Esophagus muscularis mucosa (tissue), 4 donors: ENCODE measurements at places on chromosomes 5 and 9. TPM values are rescaled to one million over a fixed set of nuclear protein-coding genes. Genes with fewer than 3 reads are reported as not detected.

DNA sequence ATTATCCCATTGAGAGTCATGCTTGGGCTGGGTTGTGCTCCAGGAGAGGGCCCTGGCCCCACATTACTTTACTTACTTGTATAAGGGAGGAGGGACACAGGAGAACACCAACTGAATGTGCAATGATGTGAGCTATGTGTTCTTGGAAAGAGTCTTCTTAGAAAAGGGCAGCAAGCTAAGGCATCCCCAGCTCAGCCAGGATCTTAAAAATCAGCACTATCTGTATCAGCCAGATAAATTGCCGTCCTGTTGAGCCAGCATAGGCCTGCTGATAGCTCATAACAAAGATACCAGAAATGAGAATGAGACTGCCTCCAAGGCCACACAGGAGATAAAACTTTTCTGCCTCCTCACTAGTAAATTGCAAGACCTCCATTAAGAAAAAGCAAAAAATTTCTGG lies 357.5 kb downstream of the CAAP1 start:
- DNase-seq = no peak

GRCh38 chr9:7166074-7166473 lies 408.3 kb downstream of the KDM4C start:
- DNase-seq = no peak

GRCh38 chr9:135582966-135583687 lies 21.6 kb downstream of the PAEP start:
- no peak for DNase-seq

DNA sequence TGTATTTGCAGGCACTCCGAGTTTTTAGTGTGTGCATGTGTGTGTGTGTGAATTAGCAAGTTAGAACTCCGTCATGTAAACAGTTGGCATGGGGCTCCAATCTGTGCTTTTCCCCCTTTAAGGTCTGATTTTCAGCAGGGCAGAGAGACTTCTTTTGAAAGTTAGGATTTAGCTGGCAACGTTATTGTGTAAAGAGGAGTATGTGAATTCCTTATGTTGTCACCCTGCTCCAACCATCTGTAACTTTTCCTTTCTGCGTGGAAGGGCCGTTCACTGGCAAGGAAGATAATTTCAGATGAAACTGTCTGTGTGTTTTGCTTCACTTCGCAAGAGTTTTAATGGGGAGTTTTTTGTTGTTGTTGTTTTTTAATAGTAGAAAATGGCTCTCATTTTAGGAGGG lies 332 bp downstream of the SGCD start:
- no peak for DNase-seq

GRCh38 chr5:89883967-89884366 lies 525.6 kb downstream of the CETN3 start:
- no peak for DNase-seq

DNA sequence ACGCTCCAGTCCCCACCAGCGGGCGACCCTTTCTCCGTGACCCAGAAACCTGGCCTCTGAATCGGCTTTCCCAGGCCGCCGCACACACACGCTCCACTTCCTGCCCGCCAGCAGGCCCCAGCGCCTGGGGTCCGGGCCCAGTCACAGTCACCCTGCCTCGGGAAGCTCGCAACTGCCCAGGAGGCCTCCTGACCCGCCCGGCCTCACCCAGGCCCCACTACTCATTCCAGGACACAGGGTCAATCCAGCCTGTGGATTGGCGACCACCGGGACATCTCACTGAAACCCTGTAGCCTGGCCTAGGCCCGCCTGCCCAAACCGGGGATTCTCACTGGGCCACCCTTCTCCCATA lies 2.7 kb upstream of the IRX4 start:
- DNase-seq = no peak

GRCh38 chr9:6199596-6199995 lies 16.0 kb upstream of the IL33 start:
- DNase-seq = no peak

DNA sequence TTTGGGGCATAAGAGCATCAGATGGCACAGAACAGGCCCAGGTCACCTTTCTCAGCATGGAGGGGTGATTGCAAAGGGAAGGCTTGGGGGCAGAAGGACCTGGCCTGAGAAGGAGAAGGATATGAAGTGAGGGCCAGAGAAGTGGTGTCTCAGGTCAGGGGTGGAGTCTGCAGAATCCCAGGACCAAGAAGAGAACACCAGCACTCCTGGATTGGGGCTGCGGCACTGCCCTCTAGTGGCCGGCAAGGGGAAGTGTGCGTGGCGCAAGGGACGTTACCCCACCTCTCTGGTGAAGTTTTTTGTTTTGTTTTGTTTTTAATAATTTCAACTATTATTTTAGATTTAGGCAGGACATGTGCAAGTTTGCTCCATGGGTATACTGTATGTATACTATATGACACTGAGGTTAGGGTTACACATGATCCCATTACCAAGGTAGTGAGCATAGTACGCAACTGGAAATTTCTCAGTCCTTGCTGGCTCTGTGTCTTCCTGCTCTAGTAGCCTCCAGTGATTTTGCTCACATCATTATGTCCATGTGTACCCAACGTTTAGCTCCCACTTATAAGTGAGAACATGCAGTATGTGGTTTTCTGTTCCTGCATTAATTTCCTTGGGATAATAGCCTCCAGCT lies 1548.6 kb downstream of the EFNA5 start:
- no peak for DNase-seq

DNA sequence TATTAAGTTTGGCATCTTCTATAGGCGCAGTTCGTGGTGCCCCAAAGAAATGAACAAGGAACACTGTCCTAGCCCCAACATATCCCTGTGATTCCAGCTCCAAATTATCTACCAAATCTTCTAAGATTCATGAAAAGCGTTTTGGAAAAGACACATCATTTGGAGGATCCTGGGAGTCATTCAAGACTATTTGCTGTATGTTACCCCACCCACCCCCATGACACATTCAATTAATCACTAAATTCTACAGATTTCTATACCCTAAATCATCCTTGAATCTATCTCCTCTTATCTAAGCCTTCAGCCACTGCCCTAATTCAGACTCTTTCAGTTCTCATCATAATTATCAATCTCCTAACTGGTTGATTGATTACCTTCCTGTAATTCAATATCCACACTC lies 5.5 kb upstream of the RUSC2 start:
- no peak for DNase-seq

GRCh38 chr5:169146158-169146557 lies 154.8 kb downstream of the SLIT3 start:
- no peak for DNase-seq

DNA sequence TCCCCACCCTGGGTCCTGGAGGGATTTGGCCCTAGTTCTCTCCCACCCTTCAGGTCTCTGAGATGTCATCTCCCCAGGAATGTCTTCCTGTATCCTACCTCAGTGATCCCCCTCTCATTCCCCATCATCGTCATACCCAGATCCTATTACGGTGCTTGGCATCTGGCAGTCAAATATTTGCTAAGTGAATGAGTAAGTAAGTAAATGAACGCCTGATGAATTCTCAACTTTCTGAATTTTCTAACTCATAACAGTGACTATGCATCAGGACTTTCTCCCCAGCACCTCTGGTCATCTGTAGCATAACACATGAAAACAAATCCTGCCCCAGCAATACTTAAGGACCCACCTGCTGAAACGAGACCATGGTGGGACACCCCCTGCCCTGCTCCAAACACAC lies 244.2 kb downstream of the EBF1 start:
- no peak for DNase-seq

DNA sequence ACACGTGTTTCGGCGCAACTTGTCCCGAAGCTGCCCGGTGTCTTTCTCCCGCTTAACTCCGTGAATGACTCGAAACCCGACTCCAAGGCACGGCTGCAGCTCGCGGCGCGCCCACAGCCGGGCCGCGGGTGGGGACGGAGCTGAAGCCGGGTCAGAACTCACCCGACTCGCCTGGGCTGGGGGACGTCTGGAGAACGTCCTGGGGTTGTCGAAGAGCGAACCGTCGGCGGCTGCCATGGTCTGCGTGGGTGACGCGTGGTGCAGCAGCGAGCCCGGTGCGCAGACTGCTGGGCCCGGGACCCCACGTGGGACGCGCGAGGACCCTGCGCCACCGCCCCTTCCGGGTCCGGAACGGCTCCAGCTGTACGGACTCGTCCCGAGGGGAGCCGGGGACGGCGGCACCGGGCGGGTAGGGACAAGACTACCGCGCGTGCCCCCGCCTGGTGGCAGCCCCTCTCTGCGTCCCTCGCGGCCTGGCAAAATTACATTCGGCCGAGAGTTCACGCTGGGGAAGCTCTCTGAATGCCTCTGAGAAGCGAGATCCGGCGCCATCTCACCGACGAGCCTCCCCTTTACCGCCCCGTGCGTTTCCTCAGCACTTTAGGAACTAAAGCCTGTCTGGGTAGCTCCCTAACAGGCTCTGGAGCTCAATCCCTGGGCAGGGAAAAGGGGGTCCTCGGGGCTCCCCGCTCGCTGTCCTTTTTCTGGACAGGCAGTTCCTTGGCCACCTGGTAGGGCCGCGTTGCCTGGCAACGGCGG lies at the start of gene DDX31:
Gene DDX31, minus strand, starts transcription at position 286 of the 759 bp plus-strand sequence. Its CDS starts 49 bp downstream, at position 237.
- DNase-seq = peak; percentile 95

DNA sequence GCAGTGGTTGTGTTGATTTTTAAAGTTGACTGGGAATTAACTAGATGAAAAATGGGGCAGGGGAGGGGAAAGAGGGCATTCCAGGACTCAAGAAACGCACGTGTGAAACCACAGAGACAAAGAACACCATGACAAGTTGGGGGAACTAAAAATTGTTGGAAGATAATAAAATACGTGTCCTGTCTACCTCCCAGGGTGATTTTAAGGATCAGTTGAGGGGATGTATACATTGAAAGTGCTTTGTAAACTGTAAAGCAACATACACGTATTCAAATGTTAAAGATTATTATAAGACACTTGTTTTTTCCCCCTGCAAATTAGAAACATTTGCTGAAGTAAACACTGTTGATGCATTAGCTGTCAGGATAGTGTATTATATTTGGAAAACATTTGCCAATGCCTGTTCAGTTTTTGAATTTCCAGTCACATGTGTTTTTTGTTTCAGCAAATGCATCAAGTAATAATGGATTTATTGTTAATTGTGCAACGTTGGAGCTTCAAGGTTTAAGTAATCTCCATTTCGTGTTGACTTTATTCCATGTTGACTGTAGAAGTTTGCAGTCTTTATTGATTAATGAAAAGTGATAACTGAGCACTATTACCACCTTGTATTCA lies 412.7 kb downstream of the ACTL7B start:
- DNase-seq = no peak

GRCh38 chr9:119074017-119074416 lies 295.2 kb downstream of the BRINP1 start:
- DNase-seq = no peak

DNA sequence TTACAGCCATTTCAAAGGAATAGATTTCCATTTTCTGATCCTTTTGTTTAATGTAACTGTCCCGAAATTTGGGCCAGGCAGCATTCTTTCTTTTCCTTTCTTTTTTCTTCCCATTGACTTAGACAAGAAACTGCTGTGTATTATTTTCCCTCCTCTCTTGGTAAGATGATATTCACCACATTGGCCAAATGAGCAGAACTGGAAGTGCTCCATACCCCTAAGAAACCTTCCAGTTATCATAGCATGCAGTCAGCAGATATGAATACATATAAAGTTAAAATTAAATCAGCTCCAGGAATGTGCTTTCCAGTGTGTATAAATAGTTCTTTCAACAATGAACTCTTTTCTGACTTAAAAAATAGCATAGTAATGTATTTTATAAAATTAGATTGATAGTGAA lies 168.5 kb upstream of the GAS1 start:
- DNase-seq = no peak

- DNase-seq = no peak
These were observed 49.5 kb downstream of the TJP2 start for GRCh38 chr9:69223605-69224004.

- no peak for DNase-seq
These were observed 20.3 kb downstream of the AK8 start for GRCh38 chr9:132857616-132858342.

- peak; percentile 4 for DNase-seq
These were observed 80.5 kb downstream of the NREP start for GRCh38 chr5:111676466-111676865.

GRCh38 chr5:174291162-174291561 lies 245.7 kb downstream of the NSG2 start:
- DNase-seq = peak; percentile 8

- DNase-seq = no peak
These were observed 12.0 kb downstream of the TNC start for GRCh38 chr9:115106001-115106400.

- DNase-seq = no peak
These were observed 133.7 kb upstream of the ASTN2 start for GRCh38 chr9:117548556-117548955.

DNA sequence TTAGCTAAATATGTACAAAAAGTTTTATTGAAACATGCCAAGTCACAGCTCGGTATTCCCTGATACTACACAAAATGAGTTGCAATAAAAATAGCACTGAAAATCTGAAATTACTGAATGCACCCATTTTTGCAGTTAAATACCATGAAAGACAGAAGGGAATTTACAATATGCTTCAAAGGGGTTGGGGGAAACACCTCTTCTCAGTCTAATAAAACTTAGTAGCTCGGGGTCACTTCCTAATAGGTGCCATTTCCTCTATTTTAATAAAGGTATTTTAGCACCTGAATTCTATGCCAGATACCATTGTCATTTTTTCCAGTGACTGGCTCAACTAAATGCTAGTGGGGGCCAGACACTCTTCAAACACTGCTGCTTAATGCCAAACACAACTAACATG lies 204.1 kb upstream of the MEF2C start:
- DNase-seq = no peak

DNA sequence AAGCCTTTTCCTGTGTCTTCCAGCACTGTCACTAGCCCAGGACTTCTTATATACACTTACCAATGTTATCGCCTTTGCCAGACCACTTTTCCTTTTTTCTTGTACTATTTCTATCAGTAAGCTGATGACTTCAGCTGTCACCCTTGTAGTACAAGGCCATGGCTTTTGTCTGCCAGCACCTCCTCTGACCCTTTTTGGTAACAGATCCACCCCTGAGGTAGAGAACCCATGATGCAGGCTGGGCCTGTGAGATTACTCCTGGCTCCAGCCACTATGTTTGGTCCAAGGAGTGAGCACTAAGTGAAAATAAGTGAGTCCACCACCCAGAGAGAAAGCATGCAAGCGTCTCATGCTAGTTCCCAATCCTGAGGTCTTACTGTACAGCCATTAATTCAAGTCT lies 406.7 kb downstream of the MLLT3 start:
- no peak for DNase-seq

- DNase-seq = no peak
These were observed 46.4 kb upstream of the CHD1 start for GRCh38 chr5:98975223-98975622.

Gene CMYA5
- total RNA-seq = 4.2 TPM

Gene SLC45A2
- total RNA-seq = 0.26 TPM

Gene CCIN
- 0.50 TPM for total RNA-seq

Gene IGIP
- 26.4 TPM for total RNA-seq

Gene NAIP
- total RNA-seq = 7.7 TPM

Gene LOX
- 15.2 TPM for total RNA-seq

Gene LRRC70
- 2.5 TPM for total RNA-seq

Gene PCDHB4
- total RNA-seq = 5.1 TPM

Gene GADD45G
- 44.0 TPM for total RNA-seq
